ENCODE measurements at places on chromosomes 12 and 14.

DNA sequence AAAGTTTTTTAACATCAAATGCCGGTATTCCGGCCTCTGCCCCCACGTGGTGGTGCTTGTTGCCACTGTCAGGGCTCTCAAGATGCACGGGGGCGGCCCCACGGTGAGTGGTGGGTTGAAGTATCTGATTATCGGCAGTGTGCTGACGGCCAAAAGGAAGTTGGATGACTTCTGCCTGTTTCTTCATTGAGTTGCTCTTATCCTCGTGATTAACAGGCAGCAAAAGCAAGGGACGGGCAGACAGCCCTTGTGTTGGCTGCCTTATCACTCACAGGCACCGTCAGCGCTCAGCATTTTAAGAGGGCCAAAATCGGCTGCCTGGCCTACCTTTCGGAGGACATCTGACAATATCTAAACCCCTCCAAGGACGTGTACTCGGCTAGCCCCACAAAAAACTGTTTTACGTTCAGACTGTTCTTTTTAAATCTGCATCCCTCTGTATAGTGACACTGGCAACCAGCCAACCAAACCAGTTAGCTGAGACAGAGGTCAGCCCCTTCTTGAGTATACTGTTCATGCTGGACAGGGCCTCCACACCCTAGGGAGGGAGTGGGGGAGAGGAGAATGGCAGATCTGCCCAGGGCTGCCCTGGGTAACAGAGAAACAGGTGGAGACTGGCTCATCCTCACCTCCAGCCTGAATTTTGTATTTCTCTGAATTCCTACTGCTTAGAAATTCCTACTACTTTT, 22.9 kb upstream of the AKAP5 start:
- no peak for DNase-seq

GRCh38 chr14:22842211-22843122, 6.1 kb downstream of the MMP14 start:
- DNase-seq: no peak

DNA sequence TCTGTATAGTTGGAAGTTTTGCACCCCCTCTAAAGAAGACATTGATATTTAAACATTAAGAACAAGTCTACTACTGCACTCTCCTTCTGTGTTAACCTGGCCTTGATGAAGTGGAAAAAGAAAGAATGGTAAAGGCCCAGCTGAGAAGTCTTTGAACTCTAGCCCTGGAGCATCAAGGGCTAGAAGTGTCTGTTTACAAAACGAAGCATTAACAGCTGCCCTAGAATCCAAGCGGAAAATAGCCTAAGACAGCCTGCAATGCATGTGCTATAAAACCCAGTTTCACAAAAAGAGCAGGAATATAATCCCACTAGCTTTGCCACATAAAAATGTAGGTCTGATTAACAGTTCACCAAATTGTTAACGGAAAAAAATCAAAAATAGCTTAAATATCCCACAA, 60.5 kb downstream of the NUMB start:
- no peak for DNase-seq

- DNase-seq: no peak
Measured at GRCh38 chr12:31772685-31773222, 43.9 kb upstream of the AMN1 start.

DNA sequence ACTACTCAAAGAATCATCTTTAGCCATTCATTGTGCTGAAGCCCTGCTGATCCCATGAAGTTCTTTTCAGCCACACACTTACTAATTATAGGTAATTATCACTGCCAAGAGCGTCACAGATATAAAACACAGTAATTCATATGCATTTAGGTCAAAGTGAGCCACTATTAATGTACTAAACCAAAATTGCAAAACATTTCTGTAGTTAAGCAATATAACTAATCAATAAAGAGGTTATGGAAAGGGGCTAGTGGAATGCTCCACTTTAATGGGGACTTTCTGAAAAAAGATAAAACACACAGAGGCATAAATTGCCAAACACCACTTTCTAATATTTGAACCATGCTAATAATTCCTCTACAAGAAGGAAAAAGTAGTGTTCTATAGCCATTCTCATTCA, 6.8 kb upstream of the CEP128 start:
- no peak for DNase-seq

DNA sequence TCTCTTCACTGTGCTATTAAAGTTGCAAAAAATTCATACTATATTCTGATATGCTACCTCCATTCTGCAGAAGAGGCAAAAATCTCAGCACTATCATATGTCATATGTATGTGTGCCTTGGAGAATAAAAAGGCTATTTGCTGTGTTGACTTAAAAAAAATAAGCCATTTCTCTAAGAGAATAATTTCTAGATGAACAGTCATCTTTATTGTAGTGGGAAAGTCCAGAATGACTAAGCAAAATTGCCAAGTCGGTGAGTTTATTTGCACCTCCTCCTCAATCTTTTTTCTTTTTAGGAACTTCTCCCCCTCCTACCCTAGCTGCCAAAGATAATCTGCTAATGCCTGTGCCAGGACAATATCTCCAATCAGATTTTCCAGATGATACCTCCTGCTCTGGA, 353.8 kb upstream of the FAR2 start:
- no peak for DNase-seq

Data from suppressor macrophage (primary cell).